ENCODE measurements at places on chromosomes 6 and 20.

- DNase-seq, result no peak
Measured at GRCh38 chr6:82095091-82095490, 152.5 kb downstream of the IBTK start.

DNA sequence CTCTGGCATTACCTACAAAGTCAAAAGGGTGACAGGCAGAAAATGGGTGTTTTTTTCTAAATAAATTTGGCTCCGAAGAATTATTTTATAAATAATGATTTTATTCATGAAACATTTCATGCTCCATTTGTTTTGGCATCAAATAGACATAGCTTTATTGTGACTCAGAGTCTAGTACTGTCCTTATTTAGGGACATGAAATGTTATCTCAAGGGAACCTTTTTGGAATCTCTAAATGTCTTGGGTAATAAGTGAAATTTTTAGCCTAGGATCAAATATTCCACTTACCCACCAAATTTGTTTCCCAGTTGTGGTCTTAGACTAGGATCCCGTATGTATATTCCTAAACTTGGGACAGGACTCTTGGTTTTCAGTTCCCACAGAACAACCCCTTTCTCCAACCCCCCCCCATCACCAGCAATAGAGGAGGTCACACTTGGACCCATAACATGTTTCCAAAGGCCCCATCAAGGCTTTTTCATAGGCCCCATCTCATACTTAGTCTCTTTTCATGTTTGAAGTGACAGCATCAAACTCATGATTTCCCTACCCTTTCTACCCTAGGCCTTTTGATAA, 81.8 kb downstream of the JAG1 start:
- no peak for DNase-seq

GRCh38 chr6:74161380-74161779, 465.4 kb downstream of the CD109 start:
- no peak for DNase-seq

DNA sequence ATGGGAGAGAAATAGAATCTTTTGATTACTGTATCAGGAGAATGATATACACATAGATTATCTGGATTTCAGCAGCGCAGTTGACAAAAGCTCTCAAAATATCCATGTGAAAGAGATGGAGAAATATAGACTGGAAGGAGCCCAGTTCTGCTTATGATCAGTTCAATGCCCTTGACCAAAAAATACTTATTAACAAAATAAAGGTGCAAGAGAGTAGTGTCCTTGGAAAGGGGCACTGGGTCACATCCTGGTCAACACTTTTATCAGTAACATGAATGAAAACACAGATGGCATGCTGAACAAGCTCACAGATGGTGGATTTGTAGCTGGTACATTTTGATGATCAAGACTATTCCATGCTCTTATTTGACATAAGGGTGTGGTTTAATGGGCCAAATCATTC, 63.9 kb upstream of the PLEKHG1 start:
- no peak for DNase-seq

- DNase-seq, result no peak
Measured at GRCh38 chr6:139149383-139149782, 14.5 kb downstream of the HECA start.

GRCh38 chr20:38835792-38836191, 30.3 kb downstream of the PPP1R16B start:
- no peak for DNase-seq

- DNase-seq, result no peak
Measured at GRCh38 chr20:22575087-22575721, 9.2 kb downstream of the FOXA2 start.

- peak; percentile 59 for DNase-seq
Measured at GRCh38 chr6:142112451-142113061, 20.2 kb upstream of the GJE1 start.

GRCh38 chr6:37172912-37173492, 3.0 kb downstream of the PIM1 start:
- DNase-seq, result no peak

DNA sequence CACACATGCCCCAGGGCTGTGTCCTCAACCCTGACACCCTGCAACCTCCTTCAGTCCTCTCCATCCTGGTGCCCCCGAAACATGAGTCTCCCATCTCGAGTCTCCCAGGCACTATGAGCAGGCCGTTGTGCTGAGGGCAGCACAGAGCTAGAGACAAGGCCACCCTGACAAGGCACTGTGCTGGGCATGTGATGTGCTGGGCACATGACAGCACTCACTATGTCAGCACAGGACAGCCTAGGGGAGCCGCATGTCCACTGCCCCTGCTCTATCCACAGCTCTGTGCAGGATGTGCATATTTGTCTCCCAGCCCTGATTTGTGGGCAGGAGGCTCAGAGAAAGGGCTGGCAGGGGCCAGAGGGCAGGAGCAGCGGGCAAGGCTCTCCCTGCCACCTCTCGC, 362.1 kb upstream of the AGPAT4 start:
- DNase-seq, result no peak

DNA sequence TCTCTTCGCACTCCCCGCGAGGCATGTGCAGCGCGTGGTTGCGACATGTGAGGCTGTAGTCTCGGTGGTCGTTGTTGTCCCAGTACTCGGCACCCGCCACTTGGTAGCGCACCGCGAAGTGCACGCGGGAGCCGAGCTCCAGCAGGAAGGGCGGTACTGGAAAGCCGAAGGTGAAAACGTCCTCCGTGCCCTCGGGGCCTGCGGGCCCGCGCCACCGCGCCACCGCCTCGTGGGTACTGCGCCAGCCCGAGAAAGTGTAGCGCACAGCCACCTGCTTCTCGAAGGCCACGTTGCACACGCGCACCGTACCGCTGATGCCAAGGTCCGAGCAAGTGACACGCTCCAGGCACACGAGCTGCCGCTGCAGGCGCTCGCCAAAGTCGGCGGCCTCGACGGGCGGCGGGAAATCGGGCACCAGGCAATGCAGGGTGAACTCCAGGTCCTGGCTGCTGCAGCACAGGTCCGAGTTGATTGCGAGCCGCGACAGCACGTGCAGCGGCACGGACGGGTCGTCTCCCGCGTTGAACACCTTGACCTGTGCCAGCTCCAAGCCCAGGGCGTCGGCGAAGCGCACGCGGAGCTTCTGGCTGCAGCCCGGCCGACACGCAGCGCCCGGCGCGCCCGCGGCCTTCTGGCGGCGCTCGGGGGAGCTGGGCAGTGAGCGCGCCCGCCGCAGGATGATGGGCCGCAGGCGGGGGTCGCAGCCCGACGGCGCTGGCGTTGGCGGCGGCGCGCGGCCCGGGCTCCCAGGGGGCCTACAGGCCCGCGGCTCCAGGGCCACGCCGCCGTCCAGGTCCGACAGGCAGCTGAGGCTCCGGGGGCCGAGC, 840 bp downstream of the PPP1R3D start:
- no peak for DNase-seq

DNA sequence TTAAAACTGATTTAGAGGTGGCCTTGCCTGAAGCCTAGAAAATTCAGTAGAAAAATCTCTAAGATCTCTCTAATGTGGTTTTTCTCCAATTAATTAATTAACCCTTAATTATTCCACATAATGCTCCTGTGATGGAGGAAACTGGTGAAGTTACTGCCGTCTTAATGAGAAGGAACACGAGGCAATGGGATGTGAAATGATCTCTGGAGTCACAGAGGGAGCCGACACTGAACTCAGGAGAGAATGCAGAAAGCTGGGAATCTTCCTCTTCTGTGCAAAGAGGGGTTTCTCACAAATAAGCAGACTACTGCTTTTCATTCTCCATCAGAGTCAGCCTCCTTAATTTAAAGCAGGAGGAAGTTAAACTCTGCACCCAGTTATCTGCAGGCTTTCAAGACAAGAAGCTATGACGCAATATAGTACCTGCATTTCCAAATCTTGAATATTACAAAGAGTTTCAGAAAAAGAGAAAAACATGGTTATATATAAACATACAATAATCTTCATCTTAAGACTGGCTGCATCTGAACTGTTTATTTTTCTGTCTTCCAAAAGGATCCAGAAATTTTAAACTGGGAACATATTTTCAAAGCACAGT, 18.1 kb upstream of the SNRPB2 start:
- DNase-seq, result no peak

- no peak for DNase-seq
Measured at GRCh38 chr20:43744966-43745730, 18.3 kb upstream of the GTSF1L start.

- DNase-seq, result no peak
Measured at GRCh38 chr6:99151634-99152346, 197.7 kb downstream of the FAXC start.

DNA sequence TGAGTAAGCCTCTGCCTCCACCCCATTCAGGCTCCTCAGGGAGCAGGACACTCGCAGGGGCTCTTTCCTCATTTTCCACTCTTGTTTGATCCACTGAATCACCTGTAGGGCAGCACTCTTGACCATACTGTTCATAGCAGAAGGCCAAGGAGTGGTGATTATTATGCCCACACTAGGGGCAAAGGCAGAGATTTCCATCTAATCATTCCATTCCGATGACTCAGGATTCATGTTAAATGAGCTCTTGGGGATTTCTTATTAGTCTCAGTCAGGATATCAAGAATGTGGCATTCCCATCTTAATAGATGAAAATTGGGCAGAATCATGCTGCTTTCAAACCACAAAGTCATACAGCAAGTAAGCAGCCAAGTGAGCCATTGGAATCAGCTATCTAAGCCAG, 101.9 kb upstream of the MOCS1 start:
- DNase-seq, result no peak

- no peak for DNase-seq
Measured at GRCh38 chr6:52053038-52053695, 34.2 kb downstream of the PKHD1 start.

- DNase-seq, result no peak
Measured at GRCh38 chr6:3753228-3753835, 1.8 kb upstream of the PXDC1 start.

- DNase-seq, result no peak
Measured at GRCh38 chr6:149228311-149228955, 89.1 kb upstream of the TAB2 start.

GRCh38 chr20:48747840-48748414, 79.9 kb downstream of the PREX1 start:
- no peak for DNase-seq

GRCh38 chr20:2847802-2848201, 7.3 kb downstream of the VPS16 start:
- DNase-seq, result no peak

Measured in smooth muscle cell of the brain vasculature (primary cell).